ENCODE measurements at places on chromosomes 2 and 18.

DNA sequence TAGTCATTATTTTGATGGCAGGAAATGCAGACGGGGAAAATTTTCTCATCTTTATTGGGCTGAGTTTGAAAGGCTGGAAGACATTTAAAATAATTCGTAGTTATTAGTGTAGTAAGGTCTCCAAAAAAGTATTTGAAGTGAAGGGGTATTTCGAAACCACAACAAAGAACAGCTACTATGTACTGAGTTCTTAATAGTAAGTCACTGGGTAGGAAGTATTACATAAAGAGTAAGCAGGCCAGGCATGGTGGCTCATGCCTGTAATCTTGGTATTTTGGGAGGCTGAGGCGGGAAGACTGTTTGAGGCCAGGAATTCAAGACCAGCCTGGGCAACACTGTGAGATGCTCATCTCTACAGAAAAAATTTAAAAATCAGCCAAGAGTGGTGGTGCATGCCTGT lies 113.6 kb downstream of the MEP1B start:
- no peak for DNase-seq

DNA sequence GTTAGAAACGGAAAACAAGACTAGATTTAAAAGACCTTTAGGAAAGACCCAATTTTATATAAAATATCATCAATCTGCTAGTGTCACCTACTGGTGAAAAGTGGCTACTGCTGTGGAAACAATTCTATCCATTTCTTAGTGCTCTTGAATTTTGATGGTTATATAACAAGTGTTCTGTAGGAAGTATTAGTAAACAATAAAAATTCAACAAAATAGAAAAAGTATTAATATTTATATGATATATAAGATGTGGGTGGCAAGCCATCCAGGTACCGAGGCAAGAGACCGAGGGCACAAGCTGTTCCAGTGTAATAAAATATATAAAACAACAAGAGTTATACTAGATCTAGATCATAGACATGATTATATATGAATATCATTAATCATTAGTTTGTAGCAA lies 6.2 kb upstream of the TMEM87B start:
- peak; percentile 9 for DNase-seq

DNA sequence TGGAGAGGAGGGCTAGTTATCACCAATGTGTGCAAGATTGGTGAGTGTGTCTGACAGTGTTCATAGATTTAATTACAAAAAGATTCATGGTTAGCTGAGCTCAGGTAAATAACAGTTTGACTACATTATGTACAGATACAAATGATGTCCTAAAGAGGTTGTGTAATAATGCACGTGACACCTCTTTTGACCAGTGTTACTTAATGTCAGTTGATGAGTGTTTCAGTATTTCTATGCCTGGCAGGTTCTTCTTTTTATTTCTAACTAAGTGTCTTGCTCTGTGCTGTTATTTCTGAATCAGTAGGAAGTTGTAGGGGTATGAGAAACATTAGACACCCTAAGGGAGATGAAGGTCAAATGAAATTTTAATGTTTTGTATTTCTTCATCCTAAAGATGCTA lies 7.9 kb upstream of the INHBB start:
- DNase-seq = no peak

- DNase-seq = no peak
Measured at GRCh38 chr2:73252238-73253027, 18.3 kb downstream of the CCT7 start.

DNA sequence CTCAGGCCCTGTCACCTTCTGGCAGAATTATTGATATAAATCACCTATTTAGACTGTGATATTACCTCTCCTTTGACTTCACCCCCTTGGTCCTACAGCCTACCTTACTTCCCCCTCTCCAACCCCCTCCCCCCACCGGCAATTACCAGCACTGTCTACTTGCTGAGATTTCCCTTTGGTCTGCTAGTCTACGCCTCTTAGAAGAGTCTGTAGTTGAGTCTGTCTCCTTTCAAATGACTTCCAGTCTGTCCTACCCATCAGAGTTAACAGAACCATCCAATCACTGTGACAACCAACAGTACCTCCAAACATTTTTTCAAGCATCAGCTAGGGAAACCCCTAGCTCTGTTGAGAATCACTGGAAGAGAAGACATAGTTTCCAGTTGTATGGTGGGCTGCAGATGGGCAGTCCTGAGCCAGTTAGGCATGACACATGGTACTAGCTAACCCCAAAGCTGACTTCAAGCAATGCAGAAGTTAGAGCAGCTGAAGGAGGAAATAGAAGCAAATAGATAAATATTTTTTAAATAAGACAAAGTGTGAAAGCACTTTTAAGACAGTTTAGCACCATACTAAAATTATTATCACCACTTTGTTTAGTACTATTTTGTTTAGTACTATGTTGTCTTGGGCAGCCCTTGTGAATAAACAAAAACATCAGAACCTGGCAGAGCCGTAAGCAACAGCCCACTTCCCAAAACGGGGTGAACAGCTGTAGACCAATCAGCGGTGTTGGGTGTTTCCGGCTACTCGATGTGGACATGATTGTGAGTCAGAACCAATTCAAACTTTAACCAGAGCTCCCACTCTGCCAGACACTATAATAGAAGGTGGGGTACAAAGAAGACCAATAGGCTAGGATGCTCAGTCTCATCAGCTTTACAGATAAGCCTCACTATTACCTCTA lies 2.7 kb upstream of the ASNSD1 start:
- no peak for DNase-seq

DNA sequence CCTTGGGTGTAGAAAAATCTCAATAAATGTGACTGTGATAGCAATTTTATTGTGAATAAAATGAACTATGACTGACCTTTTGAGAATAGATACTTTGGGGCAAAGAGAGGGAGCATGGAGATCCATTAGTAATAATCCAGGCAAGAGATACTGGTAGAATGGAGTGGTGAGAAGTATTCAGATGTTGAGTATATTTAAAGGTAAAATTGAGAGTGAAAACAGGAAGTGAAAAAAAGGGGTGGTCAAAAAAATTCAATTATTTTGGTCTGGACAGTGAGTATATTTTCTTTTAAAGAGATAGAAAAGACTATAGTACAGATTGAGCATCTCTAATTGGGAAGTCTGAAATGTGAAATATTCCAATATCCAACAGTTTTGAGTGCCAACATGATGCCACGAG lies 1515.6 kb upstream of the NXPH2 start:
- DNase-seq = no peak

- DNase-seq = no peak
Measured at GRCh38 chr2:192010073-192010472, 163.2 kb upstream of the CAVIN2 start.

- no peak for DNase-seq
Measured at GRCh38 chr2:230828272-230828961, 36.3 kb upstream of the ITM2C start.

GRCh38 chr2:24970483-24971285 lies 1.1 kb downstream of the DNAJC27 start:
- DNase-seq = no peak

DNA sequence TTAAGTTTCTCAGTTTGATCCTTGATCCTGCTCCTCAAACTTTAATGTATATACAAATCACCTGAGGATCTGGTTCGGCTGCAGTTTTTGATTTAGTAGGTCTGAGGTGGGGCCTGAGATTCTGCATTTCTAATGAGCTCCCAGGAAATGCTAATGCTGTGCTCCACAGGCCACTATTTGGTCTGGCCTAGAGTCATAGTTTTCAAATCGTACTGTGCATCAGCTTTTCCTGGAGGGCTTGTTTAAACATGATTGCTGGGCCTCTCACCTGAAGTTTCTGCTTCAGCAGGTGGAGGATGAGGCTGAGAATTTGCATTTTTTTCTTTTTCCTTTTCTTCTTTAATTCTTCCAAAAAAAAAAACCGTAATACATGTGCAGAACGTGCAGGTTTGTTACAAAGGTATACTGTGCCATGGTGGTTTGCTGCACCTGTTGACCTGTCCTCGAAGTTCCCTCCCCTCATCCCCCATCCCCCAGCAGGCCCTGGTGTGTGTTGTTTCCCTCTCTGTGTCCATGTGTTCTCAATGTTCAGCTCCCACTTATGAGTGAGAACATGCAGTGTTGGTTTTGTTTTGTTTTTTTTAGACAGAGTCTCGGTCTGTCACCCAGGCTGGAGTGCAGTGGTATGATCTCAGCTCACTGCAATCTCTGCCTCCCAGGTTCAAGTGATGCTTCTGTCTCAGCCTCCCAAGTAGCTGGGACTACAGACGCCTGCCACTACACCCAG lies 42.2 kb upstream of the CD28 start:
- no peak for DNase-seq

DNA sequence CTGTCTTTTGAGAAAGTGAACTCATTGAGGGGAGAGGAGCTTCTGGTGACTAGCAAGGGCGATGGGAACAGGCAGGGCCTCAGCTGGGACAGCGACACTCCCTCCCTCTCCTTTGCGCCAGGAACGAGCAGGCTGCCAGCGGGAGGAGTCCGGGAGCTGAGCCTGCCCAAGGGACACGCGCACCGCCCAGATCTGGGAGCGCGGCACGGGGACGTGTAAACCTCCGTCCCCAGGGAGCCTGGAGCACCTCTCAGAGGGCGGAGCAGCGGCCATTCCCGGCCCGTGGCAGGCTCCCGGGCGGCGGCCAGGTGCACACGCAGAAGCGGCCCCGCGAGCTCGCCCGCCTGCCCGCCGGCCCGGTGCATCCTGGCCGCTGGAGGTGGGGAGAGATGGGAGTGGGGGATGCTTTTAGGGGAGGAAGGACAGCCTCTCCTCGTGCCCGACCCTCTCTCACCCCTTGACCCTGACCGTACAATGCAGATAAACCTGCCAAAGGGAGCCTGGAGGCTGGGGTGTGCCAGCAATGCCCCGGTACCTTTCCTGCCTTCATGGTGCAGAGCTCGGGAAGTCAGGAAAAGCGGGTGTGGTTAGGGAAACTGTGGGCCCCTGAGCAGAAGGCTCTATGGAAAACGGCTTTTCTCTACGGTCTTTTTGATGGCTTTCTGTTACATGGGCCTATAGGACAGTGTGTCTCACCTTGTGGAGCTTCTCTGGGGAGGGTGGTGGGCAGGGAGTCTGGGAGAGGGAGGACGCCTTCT lies 2.2 kb downstream of the AQP4 start:
- DNase-seq = no peak

GRCh38 chr18:55735199-55735855 lies 147.3 kb upstream of the TCF4 start:
- DNase-seq = no peak

- no peak for DNase-seq
Measured at GRCh38 chr18:59096098-59096789, 43.4 kb upstream of the SEC11C start.

- no peak for DNase-seq
Measured at GRCh38 chr2:148696985-148697384, 52.4 kb downstream of the EPC2 start.

GRCh38 chr18:31490387-31490786 lies 7.6 kb upstream of the DSG2 start:
- DNase-seq = no peak

DNA sequence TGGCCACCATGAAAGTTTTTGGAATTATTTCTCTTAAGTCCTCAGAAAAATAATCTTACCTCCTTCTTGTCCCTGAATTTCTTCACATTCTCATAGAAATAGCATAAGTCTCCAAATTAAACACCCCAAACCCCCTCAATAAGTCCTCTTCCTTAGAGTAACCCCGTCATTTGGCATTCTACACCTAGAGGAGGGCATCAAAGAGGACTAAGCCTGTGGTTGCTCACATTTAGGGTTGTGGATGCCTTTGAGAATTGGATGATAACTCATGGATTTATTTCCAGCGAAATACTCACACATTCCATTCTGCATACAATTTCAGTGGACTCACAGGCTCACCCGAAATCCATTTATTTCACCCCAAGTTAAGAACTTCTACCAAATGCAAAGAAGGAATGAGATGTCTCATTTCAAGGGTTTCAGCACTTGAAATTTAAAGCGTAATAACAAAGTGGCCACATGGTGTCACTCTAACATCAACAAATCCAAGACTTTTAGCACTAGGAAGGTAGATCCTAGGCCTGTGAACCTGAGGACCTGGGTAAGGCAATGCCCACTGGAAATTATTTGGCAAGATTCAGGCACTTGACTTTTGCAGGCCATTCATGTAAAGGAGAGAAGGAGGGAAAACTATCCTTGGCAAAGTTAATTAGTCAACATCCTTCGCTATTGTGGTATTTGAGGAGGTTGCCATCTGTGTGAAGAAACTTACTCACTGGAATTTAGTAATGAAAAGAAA lies 24.6 kb downstream of the DYTN start:
- DNase-seq = peak; percentile 20

- no peak for DNase-seq
Measured at GRCh38 chr2:47269316-47270232, 114.5 kb upstream of the STPG4 start.

DNA sequence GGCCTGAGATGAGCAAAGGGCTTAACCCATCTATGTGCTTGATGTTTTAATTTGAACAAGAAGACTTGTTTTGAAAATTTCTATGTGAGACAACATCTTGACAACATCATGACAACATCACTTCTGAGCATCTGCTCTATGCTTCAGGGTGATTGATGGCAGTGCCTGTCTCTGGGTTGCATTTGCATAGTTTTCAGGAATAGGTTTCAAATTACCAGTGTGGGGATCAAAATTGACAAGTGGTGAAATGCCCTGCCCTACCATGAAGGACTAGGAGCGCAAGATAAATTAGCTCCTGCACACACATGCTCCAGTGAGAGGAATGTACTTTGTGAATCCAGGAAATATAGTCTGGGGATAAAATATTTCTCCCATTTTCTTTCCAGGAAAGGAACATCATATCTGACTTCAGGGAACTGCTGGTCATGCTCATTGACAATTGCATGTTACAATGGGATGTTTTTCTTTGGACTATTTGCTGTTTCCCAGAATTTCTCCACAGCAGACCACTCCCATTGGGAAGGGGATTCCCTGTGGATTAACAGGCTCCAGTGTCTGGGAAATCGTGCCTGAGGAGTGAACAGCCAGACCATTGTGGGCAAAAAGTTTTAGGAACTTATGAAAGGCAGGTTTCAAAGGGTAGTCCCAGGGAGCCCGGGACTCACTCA lies 45.3 kb upstream of the IL1R2 start:
- no peak for DNase-seq

GRCh38 chr18:46397174-46397573 lies 259.8 kb downstream of the LOXHD1 start:
- DNase-seq = no peak

DNA sequence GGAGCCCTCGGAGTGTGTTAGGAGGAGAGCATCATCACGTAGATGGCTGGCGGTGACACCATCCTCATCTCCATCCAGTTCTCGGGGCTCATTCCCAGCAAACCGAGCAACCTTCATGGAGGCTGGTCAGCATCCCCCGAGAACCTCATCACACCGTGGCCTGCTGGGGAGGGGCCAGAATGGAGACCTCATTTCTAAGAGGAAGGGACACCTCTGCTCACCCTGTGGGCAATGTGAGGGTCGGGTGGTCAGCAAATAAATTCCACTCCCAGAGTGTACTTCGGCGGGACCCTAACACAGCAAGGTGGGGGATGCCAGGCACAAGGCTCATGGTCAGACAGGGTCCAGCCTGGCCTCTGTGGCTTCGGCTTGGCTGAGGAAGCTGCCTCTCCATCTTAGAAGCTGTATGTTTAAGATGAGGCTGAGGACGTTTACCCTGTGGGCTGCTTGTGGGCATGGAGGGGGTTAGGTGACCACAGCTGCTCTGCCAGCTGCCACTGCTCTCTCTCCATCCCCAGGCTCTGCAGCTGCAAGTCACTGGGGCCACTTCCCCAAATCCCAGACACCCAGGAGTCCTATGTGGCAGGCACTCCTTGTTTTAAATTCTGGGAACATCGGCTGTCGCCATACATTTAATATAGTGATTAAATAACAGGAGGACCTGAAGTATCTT lies 56.5 kb upstream of the PXDN start:
- DNase-seq = no peak

- peak; percentile 2 for DNase-seq
Measured at GRCh38 chr2:28751956-28752630, 463 bp downstream of the PPP1CB start.

Measured in activated CD4-positive, CD25-positive, alpha-beta regulatory T cell treated with anti-CD3 and anti-CD28 coated beads, Interleukin-2, amount 50 U/mL, for 16 hours (primary cell).